ENCODE measurements at places on chromosomes 1 and 21. TPM values are rescaled to one million over a fixed set of nuclear protein-coding genes. Genes with fewer than 3 reads are reported as not detected.

Gene CZIB
- 63.2 TPM for polyA plus RNA-seq

Gene AK4
- polyA plus RNA-seq: 9.4 TPM

Gene MPL
- 0.36 TPM for polyA plus RNA-seq

GRCh38 chr1:17120962-17121837 is 1.9 kb upstream of the PADI2 start:
- DNase-seq: no peak

DNA sequence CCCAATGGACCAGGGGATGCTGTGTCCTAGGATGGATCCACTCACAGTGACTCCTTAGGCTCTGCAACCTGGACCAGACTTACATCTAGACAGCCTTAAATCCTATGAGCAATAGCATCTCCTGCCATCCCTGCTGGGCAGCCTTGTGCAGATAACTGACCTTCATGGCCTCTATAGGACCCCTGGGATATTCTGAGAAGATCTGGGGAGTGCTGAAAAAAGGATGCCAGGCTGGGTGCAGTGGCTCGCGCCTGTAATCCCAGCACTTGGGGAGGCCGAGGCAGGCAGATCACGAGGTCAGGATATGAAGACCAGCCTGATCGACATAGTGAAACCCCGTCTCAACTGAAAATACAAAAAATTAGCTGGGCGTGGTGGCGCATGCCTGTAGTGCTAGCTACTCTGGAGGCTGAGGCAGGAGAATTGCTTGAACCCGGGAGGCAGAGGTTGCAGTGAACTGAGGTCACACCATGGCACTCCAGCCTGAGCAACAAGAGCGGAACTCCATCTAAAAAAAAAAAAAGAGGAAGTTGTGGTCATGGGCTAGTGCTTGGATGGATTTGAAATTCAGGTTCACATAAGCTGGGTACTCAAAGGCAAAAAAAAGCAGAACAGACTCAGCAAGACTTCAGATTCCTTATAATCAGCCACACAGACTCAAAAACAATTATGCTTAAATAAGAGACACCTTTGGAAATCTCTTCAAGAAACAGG is 10.9 kb upstream of the SH2D1B start:
- no peak for DNase-seq

DNA sequence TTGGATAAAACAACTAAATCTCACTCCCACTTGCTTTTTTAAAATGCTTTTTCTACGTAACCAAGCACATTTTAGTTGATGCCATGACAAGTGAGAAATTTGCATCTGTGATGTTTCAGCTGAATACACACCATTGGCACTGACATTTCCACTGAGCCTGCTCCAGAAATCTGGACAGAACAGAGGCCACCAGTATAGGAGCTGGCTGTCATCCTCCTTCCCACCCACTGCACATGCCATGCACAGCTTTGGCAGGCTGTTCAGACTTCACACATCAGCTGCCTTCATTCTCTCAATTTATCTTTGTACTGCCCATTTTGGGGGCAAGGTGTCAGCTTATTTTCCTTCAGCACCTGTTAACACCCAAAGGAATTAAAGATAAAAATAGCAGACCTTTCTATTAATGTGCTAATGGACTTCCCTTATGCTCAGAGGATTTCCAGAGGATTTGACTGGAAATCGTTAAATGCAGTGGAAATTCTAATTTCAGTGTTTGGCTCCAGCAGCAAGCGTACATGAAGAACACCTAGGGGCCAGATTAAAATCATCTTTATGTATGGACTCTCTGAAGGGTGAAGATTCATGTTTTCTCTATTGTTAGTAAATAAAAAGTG is 12.9 kb upstream of the PODN start:
- DNase-seq: no peak

Gene CSF3R
- polyA plus RNA-seq: 2.2 TPM

DNA sequence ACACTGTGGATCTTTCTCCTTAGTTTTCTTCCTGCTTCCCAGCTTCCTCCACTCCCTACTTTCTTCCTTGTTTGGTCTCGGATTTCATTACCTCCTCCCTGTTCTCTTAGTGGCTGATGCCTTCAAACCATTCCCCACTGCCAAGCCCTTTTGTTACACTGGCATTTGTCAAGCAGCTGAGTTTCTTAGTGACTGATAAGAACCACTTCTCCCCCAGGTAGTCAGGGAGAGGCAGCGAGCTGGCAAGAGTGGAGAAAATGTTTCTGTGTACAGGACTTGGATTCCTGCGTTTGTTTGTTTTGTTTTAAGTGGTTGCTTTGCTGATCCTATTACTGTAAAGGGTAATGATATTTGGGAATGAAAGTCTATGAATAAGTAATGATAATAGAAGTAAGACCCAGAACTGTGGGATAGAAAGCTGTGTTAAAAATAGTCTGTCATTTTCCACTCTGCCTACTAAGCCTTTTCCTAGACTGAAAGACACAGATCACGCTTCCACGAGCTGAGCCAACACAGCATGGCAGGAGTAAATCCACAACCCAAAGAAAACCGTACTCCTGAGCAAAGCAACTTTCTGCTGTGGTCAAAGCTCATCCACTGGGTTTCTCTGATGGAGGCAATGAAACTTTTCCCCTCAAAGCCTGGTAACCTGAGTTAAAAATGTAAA is 10.1 kb upstream of the SERTAD4 start:
- no peak for DNase-seq

DNA sequence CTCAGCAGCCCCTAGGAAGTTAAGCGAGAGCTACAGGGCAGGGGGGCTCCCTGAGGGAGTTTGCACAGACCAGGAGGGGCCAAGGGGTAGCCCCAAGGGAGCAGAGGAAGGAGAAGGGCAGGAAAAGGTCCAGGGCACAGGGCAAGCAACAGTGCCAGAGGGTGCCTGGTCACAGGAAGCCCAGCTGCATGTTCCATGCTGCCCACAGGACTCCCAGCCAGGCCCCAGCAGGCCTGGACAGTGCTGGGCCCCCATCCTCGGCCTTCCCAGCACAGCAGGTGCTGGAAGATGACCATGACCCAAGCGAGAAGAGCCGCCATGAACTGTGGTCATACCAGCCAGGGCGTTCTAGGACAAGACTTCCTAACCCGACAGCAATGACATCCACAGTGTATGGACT is 11.0 kb downstream of the KLHL21 start:
- no peak for DNase-seq
